ENCODE measurements at places on chromosomes 6 and 20. TPM values are rescaled to one million over a fixed set of nuclear protein-coding genes. Genes with fewer than 3 reads are reported as not detected.

Gene CDH22
- total RNA-seq: 0.46 TPM

Gene NKX2-4
- total RNA-seq: not detected

Gene ATG5
- total RNA-seq: 34.4 TPM

Gene LAMA2
- 42.1 TPM for total RNA-seq

Gene MYB
- 2.0 TPM for total RNA-seq

DNA sequence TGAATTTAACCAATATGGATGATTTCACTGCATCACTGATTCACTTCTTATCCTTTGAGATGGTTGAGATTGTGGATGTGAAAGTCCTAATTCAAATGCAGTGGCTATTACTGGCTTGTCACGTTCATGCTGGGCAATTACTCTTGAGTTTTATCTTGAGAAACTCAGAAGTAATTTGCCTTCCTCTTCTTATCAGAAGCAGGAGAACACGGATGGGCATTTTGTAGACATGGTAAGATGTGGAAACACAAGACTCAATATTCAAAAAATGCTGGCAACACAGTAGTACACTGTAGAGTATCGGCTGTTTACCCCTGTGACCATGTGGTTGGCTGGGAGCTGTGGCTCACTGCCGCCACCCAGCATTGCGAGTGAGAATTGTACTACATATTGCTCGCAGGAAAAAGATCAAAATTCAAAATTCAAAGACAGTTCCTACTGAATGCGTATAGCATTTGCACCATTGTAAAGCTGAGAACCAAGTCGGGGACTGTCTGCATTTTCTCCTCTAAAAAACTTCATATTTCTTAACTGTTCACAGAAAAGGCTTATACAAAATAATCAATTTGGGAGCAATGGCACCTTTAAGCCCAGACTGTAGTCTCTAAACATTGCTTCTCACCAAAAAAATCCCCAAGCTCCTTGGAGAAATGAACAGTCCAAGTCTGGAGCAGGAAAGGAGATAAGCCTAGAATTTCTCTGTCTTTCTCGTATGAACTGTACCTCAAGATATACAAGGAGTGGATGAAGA, 61.9 kb upstream of the ELOVL5 start:
- DNase-seq: peak; percentile 73
- H3K27me3 ChIP-seq: no peaks in the 10 kb centered on the region
- H3K4me3 ChIP-seq: no peak overlapping the region
- H3K4me1 ChIP-seq: no peaks in the 10 kb centered on the region

- no peaks in the 10 kb centered on the region for H3K27me3 ChIP-seq
- H3K4me1 ChIP-seq: peaks cover 7% of the 10 kb centered on the region
- H3K4me3 ChIP-seq: no peak overlapping the region
- H3K27ac ChIP-seq: no peak overlapping the region
Measured at GRCh38 chr6:138769102-138769676, 4.4 kb upstream of the CCDC28A start.

DNA sequence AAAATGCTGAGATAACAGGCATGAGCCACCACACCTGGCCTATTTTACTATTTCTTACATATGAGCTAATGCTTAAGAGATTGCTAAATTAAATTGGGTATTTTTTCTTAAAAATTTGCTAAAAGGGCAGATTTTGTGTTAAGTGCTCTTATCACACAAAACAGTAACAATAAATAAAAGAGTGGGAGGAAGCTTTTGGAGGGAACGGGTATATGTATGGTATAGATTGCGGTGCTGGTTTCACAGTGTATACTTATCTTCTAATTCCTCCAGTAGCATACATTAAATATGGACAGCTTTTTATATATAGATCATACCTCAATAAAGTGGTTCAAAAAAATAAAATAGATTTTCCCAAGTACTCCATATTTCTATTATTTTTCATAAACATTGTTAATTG, 39.4 kb upstream of the FABP7 start:
- H3K27me3 ChIP-seq: no peaks in the 10 kb centered on the region
- no peak overlapping the region for H3K4me3 ChIP-seq
- H3K36me3 ChIP-seq: no peaks in the 10 kb centered on the region

GRCh38 chr20:50426866-50427718, 83.1 kb upstream of the PTPN1 start:
- peak overlapping the region; percentile 51 for H3K27ac ChIP-seq
- H3K4me3 ChIP-seq: no peak overlapping the region
- H3K36me3 ChIP-seq: no peaks in the 10 kb centered on the region
- H3K27me3 ChIP-seq: no peaks in the 10 kb centered on the region

DNA sequence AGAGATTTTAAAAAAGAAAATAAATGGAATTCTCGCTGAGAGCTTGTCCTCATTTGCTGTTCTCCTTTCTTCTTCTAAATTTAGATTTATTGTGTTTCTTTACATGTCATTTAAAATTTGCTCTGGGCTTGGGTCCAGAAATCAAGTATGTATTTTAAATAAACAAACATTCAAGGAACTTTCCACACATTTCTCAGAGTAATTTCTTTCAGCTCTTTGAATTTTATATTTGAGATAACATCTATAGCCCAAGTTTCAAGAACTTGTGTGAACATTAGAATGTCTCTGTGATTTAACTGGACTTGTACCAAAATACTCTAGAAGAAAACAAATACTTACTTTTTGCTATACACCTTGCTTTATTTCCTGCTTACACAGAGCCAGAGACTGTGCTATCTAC, 192.3 kb downstream of the TMEM200A start:
- H3K4me1 ChIP-seq: no peaks in the 10 kb centered on the region
- H3K27ac ChIP-seq: no peak overlapping the region
- no peaks in the 10 kb centered on the region for H3K27me3 ChIP-seq

DNA sequence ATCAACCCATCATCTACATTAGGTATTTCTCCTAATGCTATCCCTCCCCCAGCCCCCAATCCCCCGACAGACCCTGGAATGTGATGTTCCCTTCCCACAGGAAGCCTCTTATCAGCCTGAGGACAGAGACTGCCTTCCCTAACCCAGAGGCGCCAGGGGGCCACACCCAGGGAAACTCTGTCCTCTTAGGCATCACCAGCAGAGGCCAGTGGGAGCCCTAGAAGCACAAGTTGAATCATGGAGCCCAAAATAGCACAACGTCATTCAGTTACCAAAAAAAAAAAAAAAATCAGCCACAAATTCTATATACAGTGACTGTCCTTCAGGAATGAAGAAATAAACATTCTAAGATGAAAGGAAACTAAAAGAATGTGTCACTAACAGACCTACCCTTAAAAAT, 625.7 kb downstream of the TFAP2A start:
- H3K27ac ChIP-seq: no peak overlapping the region
- no peak overlapping the region for H3K4me3 ChIP-seq
- DNase-seq: no peak
- H3K4me1 ChIP-seq: no peaks in the 10 kb centered on the region

All from upper lobe of right lung (tissue), 1 donor.